ENCODE measurements at places on chromosomes 7 and 10.

- no peak for DNase-seq
These were observed 12.6 kb downstream of the CASP7 start for GRCh38 chr10:113692271-113692670.

- no peak for DNase-seq
These were observed 959 bp upstream of the TLX1 start for GRCh38 chr10:101130141-101130540.

DNA sequence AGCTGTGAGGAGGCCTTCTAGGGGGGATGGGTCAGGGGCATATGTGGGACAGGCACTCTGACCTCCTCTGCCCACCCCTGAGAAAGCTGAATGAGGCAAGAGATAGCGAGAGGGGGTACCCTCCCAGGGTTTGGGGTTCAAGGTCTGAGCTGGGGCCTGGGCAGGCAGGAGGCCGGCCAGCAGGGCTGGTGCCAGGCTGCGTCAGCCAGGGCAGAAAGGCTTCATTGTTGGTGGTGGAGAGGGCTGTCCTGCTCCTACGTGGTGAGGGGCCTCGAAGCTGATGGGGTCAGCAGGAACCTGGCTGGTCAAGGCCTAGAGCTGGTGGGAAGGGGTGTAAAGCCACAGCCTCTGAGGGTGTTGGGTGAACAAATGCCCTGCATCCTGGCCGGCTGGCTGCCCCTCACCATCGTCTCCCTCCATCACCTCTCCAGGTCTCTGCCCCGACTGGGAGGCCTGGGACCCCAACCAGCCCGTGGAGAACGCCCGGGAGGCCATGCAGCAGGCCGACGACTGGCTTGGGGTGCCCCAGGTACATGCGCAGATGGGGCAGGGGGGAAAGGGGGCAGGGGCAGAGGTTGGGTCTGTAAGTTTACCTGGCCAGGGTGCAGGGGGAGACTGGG is 6.6 kb downstream of the FLNC start:
- no peak for DNase-seq

- DNase-seq = no peak
These were observed 64.8 kb downstream of the TNS3 start for GRCh38 chr7:47516985-47517600.

DNA sequence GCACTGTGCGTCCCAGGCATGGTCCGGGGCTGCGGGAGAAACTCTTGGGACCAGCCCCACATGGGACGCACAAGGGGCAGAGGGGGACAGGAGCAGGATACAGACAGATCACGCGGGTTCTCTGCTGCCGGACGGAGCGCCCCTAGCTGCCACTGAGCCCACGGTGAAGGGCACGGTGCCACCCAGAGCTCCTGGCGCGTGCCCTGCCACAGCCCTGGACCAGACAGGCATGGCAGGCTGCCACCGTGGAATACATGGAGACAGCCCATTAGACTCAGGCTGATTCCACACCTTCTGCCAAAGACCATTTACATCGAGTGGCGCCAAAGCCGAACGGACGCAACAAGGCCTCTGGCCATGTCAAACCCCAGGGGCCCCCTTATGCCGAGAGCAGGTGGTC is 90.4 kb downstream of the MAD1L1 start:
- no peak for DNase-seq

DNA sequence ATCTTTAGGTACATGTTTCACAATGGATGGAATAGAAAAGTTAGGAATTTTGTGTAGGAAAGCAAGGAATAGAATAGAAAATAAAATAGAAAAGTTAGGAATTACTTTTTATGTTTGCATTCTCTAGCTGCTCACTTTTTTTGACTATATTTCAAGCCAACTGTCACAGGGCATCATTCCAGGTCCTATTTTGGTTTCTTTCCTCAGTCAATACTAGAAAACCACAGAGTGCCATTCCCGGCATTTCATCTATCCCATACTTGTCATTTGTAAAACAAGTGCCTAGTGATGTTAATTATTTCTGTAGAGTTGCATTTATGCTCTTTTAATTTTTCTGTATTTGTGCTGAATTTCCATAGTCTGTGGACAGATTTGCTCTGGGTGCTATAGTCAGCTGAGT is 66.2 kb downstream of the SDK1 start:
- no peak for DNase-seq

DNA sequence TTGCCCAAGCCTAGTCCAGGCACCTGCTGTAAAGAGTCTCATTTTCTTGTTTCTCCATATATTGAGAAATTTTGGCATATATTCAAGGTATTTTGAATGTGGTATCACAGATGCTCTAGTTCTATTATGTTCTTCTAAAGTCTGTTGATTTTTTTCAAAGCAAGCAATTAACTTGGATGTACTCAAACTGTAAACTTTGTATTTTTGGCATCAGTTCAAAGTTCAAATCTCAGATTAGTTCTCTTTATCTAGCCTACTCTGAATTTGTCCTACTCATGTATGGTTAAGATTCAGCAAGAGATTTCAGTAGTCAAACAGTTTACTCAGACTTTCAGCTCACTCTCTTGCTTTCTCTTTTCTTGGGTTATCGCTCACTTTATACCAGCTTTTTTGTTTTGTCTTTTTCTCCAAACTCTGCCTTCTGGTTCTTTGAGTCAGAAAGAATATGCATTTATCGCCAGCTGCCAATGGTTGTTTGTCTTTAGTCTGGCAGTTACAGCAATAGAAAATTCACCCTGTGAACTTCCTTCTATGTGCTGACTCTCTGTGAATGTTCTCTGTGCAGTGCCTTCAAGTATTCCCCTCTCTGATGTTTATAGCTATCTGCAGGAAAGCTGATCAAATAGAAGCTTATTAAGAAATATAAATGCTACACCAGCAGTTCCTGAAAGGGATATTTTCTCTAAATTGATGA is 56.0 kb downstream of the ANKRD7 start:
- DNase-seq = no peak

DNA sequence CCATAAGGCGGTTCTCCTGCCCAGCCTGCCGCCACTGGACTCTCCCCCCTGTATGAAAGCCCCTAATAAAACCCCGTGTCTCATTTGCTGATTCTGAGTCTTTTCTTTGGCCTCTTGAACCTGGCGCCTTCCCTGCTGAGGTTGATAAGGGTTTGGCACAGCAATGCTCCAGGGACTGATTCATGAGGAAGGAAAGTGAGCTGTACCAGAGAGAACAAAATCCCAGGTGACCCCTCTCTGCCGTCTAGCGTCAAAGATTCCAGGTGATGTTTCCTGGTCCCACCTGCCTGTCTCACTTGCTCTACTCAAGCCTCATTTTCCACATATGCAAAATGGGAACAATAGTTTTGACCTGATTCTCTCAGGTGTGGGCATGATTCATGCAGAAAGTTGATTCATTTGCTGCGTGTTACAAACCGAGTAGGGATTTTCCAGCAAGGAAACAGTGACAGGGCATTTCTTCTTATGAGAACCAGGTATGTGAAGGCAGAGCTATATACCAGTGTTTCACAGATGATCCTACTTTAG is 730.6 kb upstream of the IGFBP3 start:
- no peak for DNase-seq

DNA sequence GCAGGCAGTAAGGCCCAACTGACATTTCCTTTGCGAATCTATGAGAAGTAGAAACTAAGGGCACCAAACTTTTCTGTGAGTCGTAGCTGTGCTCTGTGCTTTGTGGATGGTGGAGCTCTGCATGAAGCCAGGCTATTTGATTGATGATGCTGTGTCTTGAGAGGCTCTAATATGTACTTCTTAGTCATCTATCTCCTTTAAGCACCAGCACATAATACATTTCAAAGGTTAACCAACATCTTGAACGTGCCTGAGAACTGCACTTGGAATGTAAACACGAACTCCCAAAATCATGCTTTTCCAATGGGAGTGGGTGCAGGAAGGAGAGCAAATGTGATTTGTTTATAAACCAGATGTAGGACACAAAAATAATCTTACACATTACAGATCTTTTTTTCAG is 411.6 kb downstream of the PARD3 start:
- no peak for DNase-seq

DNA sequence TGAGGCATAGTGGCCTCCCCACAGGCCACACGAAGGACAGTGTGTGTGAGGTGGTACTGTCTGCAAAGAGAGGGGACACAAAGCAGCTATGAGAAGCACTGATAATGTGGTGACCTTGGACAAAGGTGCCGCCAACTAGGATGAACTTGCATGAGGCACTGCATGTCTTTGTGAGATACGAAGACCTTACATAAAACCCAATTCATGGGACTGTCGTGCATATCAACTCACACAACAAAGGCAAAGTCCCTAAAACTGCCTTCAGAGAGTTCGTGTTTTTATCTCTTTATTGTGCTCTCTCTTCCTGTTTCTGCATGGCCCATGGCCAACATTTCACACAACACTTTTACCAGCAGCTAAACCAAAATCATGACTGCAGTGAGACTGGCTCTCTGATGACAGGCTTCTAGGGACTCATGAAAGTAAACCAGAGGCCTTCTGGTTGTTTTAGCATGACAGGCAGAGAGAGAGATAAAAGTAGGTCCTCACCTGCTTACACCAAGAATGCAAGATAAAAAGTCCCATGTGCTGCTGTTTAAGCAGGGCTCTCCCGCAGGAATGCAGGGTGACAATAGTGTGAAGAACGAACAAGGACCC is 347.8 kb downstream of the ELMO1 start:
- DNase-seq = no peak

- no peak for DNase-seq
These were observed 63.4 kb downstream of the CRPPA start for GRCh38 chr7:16357921-16358320.

DNA sequence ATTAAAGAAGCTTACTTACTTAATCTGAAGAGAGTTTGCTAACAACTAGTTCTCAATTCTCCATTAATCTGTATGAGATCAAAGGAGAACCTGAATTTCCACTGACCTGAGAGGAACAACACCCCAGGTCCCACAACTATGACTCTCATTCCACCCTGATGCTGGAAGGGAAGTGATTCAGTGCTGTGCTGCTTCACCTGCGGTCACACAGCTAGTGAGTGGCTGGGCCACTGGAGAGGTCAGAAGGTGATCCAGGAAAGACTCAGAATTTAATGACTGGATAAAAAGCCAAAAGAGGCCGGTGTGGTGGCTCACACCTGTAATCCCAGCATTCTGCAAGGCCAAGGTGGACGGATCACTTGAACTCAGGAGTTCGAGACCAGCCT is 23.6 kb downstream of the SORBS1 start:
- DNase-seq = no peak

DNA sequence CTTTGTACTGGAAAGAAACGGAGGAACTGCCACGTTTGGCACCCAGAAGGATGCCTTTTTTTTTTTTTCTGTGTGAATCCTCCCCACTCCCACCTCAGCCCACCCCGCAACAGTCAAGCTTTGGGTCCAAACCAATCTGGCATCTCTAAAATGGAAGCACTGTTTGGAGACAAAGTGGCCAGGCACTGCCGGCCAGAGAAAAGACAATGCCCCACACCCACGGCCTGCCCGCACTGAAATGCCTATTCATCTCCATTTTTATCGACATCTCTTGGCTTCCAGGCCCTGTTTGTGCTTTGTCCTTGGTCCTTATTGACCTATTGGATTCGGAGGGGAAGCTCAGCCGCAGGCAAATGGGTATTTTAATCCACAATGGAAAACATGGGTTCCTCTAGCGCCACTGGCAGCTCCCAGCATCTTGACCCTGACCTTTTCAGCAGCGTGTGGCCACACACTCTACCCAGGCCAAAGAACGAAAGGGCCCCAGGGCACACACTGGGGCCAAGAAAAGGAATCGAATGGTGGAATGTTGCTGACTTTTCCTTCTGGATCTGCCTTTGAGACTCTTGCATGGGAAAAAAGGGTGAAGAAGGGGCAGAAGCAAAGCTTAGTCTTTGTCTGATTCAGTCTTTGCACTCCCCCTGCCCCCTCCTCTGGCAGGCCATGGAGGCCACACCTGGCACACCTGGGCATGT is 162.6 kb upstream of the CDCA7L start:
- DNase-seq = no peak

GRCh38 chr7:155631155-155631554 is 13.3 kb upstream of the RBM33 start:
- no peak for DNase-seq

GRCh38 chr7:3493499-3493898 is 192.4 kb downstream of the SDK1 start:
- DNase-seq = peak; percentile 67

GRCh38 chr7:141157138-141157765 is 83.4 kb downstream of the TMEM178B start:
- no peak for DNase-seq

- DNase-seq = no peak
These were observed 104.2 kb downstream of the KIF20B start for GRCh38 chr10:89805599-89806013.

DNA sequence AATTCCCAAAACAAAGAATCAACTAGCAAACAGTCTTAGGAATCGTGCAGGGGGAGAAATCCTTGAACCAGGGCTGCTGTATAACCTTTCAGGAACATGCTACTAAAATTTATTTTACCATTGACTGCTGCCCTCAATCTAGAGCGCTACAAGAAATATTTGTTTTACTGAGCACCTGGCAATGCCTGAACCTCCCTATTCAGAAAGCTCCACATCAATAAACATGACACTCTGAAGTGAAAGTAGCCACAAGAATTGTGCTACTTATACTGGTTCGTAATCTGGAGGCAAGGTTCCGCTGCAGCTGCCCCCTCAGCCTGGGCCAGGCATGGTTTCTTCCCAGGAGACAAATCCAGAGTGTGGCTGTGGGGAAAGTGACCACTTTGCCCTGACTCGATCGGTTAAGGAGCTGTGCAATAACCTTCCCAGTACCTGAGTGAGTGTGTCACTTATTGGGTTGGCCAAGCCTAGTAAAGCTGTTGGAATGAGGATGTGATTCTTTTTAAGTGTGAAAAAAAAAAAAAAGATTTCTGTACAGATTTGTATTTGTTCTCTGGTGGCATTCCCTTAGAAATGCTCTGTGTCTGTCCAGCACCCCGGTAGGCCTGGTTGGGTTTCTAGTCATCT is 7.7 kb downstream of the VWA2 start:
- no peak for DNase-seq

DNA sequence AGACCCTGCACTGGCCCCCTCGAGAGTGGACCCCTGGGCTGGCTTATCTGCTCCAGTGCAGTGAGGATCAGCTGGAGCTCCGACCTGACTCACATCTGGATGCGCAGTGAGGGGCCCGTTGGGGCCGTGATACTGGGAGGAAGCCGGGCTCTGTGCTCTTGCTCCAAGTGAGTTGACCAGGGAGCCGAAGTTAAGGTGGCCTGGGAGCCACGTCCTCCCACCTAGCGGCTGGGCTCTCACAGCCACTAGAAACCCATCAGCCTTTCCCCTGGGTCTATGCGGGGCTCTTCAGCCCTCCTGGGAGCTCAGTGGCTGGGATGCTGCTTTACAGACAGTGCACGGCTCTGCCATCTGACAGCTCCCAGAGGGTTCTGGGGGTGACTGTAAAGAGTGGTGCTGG is 9.1 kb downstream of the ALKBH4 start:
- DNase-seq = no peak
